Muscle of arm (tissue), 14 donors: ENCODE measurements at places on chromosomes 6 and 20.

- DNase-seq = no peak
These were observed 1.8 kb upstream of the ABT1 start for GRCh38 chr6:26594730-26595632.

DNA sequence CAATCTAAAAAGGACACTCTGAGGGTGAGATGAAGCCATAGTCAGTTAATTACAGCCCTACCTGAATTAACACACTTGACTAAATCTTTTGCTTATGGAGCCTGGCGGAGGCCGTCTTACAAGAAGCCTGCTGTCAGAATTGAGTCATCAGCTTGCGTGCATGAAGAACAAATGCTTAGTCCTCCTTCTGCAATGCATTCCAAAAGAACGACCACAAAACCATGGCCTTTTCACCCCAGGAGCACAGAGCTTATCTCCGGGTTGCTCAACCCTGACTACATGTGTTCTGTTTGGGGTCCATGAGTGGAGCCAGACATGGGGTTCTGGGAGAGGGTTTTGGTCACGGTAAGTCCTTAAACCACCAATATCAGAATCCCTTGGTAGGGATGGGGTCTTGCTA, 318.1 kb downstream of the CLIC5 start:
- no peak for DNase-seq

DNA sequence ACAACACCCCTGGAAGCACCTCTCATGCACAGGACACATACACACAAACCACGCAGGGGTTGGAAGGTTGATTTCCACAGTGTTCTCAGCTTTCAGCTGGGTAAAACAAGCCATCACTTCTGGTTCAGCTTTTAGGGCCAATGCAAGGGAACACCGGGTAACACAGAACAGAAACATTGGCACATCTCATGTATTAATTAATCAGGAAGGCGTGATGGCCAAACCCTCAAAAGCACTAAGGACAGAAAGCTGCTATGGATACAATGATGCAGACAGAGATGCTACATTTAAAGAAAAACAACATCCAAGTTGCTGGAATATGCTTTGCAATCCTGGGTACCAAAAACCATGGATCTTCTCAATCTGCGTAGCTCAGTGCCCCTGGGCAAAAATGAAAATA, 104.3 kb upstream of the BEND6 start:
- no peak for DNase-seq

- DNase-seq = no peak
These were observed 63.4 kb downstream of the SERAC1 start for GRCh38 chr6:158104696-158105095.

- DNase-seq = peak; percentile 61
These were observed 67.7 kb upstream of the PTPN1 start for GRCh38 chr20:50442512-50442911.

DNA sequence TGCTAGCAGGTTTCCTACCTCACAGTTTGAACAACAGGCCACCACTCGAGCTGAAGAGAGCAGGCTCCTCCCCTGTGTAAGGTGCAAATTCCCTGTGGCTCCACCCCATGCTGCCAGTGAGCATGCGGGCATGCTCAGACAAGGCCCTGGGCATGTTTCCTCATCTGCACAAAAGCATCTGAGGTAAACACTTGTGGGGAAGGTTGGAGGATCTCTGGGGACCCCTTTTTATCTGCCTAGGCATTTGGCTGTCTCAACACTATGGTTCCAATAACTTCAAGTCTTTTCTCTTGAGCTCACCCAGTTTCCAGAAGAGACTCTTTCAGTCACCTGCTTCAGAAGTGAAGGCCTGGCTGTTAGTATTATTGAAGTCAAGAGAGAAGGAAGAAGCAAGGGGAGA, 9.4 kb downstream of the C6orf58 start:
- no peak for DNase-seq

DNA sequence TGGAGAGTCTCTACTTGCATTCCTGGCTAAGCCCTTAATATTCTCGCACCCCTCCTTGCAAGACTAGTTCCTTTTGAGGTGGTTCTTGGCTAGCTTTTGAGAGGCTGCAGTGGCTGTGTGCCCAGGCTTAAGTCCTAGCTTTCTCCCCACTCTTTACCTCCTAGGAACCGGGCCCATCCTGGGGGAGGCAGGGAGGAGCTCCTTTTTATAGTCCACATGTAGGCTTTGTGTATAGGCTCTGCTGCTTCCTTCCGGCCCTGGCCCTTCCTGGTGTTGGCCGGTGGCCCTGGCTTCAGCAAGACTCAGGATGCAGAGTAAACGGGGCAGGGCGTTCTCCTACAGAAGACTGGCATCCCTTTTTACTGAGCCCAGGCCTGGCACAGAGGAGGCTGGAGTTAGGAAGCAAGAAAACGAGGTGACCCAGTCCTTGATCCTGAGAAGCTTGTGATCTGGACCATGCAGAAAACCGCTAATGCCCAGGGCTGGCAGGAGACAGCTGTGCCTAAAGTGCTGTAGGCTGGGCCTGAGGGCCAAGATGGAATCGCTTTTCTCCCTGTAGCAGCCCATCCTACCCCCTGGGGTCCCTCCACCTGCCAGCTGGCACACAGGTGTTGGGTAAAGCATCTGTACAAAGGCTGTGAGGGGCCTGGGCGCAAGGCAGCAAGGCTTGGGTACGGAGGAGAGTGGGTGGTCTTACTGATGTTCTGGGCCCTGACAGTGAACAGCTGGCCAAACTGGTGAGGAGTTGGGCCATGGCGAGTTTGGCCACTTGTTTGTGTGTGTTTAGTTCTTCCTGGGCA, 8.7 kb downstream of the PLCG1 start:
- DNase-seq = no peak

GRCh38 chr6:154805288-154805911, 72.2 kb downstream of the SCAF8 start:
- DNase-seq = peak; percentile 8

DNA sequence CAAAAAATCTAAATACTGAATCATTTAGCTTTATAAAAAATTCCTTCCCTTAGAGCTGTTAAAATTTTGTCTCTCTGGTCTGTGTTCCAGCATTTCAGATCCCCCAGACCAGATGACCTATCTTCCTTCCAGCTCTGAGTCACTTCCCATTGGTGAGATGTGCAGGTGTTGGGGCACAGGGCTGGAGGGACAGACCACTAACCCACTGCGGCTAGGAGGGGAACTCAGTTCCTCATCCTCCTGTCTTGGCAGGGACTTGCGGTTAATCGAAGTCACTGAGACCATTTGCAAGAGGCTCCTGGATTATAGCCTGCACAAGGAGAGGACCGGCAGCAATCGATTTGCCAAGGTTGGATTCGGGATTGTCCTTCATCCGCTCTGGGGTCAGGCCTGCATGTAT, 6.0 kb downstream of the CNPY3 start:
- no peak for DNase-seq

GRCh38 chr6:167898673-167899311, 72.1 kb downstream of the AFDN start:
- DNase-seq = peak; percentile 20

- DNase-seq = no peak
These were observed 123.8 kb downstream of the CDKAL1 start for GRCh38 chr6:20658053-20658452.

DNA sequence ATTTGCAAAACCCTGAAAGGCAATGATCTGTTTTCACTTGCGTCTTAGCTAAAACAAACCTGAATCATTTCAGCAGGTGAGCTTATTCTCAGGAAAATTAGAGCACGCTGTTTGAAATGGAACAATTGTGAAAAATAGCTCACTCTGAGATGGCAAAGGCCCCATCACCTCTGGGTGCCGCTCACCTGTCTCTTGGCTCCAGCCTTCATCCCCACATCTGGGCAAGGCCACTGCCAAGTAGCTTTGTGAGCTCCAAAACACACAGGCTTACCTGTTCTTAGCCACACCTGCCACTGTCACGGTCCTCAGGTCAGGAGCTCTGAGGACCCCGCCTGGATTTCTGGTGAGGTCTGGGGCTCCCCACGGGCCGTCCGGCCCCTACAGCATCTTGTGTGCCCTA, 66.7 kb downstream of the SMOC2 start:
- no peak for DNase-seq

DNA sequence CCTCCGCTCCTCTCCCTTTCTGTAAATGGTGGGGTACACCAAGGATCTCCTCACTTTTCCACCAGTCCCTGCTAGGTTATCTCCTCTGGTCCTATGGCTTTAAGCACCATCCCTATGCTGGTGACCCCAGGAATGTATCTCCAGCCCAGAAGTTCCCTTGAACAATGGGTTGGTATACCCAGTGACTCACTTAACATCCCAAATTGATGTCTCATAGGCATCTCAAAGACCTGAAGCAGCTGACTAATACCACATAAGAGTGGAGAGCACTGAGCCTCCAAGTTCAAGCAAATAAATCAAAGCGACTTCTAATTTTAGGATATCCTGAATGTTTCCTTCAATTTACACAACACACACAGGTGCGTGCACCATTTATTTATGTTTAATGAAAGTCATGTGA, 48.3 kb downstream of the ADGRF1 start:
- DNase-seq = no peak

GRCh38 chr6:126145351-126145750, 159.0 kb downstream of the TRMT11 start:
- no peak for DNase-seq

DNA sequence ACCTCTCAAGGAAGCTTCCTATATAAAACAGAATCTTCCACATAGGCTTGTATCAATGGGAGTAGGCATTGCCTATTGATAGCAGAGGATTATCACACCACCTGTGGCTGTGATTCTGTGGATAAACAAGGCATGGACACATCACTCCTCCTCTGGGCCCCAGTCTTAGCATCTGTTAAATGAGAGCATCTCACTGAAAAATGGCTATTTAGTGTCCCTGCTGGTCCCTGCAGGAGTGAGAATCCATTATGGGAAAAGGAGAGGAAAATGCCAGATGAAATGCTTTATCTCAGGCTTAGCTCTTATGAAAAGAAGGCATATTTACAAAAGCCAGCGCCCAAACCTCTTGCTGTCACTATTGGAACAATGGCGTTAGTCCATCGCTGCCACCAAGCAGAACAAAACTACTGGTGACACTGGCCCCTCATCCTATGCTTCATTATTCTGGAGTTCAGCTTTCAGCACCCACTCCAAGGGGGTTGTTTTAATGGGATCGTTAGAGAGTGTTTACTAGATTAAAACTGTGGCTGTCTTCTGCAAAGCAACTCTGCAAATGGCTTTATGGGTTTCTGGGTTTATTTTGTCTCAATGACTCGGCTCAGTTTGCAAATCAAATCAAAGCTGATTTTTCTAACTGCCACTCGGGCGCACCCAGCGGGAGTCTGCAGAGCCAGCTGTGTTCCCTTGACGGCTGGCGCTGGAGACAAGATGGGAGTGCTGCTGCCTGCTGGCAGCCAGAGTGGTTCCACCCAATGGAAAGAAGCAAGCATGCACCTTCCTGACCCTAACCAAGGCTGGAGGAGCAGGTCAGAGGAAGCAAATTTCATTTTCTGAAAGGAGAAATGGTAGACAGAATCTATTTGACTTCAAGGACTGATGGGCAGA, 658.8 kb upstream of the CHD6 start:
- no peak for DNase-seq

- no peak for DNase-seq
These were observed 1.5 kb upstream of the MDFI start for GRCh38 chr6:41636833-41637193.

- no peak for DNase-seq
These were observed 996.5 kb downstream of the GRIK2 start for GRCh38 chr6:102389994-102390393.

DNA sequence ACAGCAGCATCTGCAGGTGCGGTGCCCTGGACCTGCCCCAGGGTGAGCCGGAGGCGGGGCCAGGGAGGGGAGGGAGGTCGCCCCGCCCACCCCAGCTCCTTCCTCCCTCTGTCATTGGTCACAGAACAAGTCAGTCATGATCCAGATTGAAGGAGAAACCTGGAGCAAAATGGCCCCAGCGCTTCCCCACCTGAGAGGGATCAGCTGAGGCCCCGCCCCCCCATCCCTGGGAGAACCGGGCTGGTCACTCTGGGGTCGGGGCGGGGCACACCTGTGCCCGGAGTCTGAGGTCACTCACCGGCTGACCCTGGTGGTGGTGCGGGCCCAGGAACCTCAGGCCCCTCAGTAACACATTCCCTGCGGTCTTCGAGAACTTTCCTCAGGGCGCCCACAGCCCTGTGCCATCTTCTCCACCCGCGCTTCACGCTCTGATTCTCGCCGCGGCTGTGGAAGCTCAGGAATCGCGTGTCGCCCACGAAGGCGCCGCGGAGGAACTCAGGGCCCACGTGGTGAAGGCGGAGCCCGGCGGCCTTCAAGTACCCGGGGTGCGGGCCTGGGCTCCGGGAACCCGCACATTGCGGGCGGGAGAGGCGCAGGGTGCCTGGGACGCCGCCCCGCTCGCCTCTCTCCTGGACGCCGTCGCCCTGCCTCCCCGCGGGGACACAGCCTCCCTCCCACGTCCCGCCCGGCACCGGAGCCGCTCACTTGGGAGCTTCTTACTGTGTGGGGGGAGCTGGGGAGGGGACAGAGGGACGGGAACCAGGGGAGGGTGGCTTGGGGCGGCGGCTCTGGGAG, 36.4 kb upstream of the HLA-C start:
- DNase-seq = no peak

DNA sequence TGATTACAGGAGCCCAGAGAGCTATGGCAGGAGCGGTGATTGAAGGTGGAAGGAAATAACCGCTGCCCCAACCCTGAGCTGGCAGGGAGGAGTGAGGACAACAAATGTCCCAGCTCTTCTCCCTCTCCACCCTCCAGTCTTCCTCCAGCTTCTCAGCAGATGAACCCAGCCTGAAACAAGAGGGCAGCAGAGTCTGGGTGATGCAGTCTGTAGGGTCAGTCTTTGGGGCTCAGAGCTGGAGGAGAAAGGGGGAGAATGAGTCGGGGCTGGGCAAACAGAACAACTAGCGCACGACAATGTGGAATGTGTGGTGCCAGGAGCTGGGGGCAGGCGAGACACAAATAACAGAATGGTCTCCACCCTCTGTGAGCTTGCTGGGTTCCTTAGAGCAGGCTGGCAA, 4.5 kb upstream of the GUCA1A start:
- DNase-seq = no peak

- no peak for DNase-seq
These were observed 98.9 kb downstream of the FYN start for GRCh38 chr6:111774346-111774703.

DNA sequence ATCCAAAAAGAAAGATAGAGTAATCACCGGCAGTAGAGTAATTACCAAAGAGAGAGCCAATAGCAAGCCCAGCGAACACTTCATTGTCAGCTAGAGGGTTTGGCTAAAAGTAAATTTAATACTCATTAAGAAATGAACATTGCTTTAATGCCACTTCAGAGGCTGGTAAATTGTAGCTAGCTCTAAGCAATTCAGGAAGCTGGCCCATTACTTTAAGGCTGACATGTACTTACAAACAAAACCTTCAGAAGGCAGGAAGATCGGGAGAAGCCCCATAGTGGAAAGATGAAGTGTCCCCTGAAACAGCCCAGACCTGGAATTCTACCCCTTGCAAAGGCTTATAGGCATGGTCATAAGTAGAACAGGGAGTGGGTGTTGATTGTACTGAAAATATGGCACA, 396.6 kb upstream of the ID4 start:
- DNase-seq = no peak

DNA sequence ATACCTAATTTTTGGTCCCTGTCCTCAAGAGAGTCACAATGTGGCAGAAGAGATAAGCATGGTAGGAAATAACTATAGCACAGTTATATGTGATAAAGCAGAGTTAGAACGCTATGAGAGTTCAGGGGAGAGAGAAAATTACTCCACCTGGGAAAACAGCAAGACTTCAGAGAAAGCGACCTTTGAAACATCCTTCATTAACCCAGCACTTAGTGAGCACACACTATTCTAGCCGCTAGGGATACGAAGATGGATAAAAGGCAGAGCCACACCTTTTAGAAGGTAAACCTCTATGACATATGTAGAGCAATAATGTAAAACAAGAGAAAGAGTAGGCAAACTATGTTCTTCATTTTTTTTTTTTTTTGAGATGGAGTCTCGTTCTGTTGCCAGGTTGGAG, 264.3 kb downstream of the PTPRK start:
- no peak for DNase-seq

GRCh38 chr20:25444556-25444955, 37.1 kb downstream of the GINS1 start:
- DNase-seq = no peak
